ENCODE measurements at places on chromosomes 7 and 10.

GRCh38 chr10:95121904-95122303 lies 52.6 kb upstream of the CYP2C8 start:
- DNase-seq, result no peak

- peak; percentile 85 for DNase-seq
These were observed 14.7 kb downstream of the LZTS2 start for GRCh38 chr10:101014230-101014884.

- DNase-seq, result peak; percentile 55
These were observed 7.5 kb downstream of the SAR1A start for GRCh38 chr10:70162892-70163201.

DNA sequence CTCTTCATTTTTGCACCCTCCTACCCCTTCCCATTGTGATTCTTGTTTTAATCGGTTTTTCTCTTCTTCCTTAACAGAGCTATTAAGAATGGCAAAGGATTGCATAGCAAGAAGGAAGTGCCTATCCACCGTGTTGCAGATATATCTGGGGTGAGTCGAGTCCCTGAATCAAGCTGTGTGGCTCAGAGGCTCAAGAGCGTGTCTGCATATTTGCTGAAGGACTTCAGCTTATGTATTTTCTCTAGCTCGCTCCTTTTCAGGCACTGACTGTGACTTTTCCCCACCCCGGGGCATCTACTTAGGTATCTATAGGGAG lies 126.6 kb downstream of the LRRC4 start:
- no peak for DNase-seq

DNA sequence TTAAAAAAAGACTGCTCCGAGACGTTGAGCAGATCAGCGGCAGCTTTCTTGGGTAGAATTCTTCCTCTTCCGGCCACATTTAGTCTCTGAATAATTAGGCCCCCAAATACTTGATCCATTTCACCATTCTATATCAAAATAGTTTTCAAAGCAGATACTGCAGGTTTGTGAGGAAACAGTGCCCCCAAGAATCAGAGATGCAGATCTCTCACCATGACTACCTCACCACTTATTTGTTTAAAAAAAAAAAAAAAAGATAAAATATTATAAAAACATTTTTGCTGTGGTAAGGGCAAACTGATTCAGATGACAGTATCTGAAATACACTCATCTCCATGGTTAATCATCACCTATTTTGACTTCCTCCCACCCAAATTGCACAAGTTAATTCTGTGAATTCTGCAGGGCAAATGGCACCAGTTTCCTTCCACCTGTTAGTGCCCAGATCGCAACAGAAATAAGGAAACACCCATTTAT lies 210.4 kb downstream of the FAM107B start:
- no peak for DNase-seq

All from stimulated activated CD4-positive, alpha-beta T cell treated with anti-CD3 and anti-CD28 coated beads, Interleukin-12 subunit alpha, Interleukin-12 subunit beta, amount 100 ng/mL, for 24 hours (primary cell).